Kasumi-1 (cell line): ENCODE measurements at places on chromosomes 3 and 15.

DNA sequence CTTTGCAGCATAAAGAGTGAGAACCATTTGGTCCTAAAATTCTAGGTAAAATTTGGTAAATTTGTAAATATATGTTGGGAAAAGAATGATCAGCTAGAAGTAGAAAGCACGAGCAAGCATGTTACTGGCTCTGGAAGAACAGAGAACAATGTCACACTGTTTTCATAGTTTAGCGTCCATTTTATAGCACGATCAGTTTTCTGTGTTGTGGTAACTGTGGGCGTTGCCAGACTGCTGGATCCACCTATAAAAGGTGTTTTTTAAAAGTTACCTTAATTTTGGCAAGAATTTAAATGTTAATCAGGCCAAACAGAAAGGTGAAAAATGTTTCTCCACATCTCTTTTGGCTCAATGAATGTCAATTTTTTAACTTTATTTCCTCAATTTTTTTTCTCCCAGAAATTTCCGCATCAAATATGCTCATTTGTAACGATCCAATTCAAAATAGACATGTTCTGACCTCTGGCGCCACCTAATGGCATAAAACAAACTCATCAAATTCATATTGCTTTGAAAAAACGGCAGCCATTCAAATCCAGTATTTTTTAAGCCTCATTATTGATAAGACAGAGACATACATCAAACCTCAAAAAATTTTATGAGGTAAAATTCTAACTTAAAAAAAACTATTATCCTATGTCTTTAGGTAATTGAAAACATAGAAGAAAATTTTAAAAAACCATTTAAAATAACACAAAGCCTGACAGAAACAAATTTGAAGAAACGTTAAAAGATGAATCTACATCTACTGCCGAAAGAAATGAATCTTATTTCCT, 5.5 kb upstream of the GP5 start:
- peak; percentile 50 for DNase-seq

GRCh38 chr3:53062905-53063304, 17.0 kb upstream of the SFMBT1 start:
- no peak for DNase-seq

DNA sequence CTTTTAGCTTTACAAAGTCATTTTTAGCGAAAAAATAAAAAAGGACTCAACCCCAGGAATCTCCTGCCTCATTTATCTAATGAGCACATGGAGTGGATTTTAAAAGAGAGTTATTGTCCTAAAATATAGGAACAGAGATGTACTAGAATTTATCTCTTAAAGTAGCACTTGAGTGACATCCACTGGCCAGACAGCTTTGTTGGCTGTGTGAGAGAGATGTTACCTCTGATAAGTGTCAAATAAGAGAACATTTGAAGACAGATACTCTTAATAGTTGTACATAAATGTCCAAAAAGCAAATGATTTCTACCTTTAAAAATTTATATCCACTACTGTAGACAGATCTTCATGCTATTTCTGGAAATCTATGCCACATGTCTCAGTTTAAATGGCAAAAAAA, 12.3 kb upstream of the MFSD1 start:
- peak; percentile 65 for DNase-seq

GRCh38 chr3:98395101-98395500, 4.6 kb downstream of the OR5K3 start:
- DNase-seq = no peak

- DNase-seq = no peak
Observed at GRCh38 chr3:72004749-72005292, 219.9 kb upstream of the PROK2 start.

- no peak for DNase-seq
Observed at GRCh38 chr3:143924522-143925285, 46.9 kb upstream of the DIPK2A start.

DNA sequence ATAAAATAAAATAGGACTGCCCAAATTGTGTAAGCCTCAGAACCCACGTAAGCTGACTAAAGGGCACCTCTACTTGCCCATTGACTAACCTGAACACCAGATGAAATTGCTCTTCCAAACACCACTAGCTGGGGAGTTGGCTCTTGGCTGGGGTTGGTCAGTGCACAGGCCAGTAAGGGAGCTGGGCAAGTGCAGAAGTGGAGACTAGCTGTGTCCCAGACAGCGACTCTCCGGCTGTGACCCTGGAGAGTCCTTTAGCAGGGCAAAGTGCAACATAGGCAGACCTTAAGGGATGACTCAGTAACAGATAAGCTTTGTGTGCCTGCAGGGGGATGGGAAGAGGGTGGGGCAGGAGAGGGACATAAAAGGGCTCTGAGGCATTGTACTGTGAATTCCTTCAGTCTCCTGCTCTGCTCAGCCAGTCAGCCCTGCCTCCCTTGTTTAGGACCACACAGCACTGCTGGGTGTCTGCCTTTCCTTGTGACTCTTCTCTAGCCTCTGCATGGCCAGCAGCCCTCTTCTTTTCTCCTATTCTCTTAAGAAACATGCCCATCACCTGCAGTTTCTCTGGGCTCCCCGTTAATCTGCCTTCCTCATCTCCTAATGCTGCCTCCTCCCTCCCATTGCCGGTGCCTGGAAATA, 13.2 kb downstream of the NR1I2 start:
- DNase-seq = no peak

DNA sequence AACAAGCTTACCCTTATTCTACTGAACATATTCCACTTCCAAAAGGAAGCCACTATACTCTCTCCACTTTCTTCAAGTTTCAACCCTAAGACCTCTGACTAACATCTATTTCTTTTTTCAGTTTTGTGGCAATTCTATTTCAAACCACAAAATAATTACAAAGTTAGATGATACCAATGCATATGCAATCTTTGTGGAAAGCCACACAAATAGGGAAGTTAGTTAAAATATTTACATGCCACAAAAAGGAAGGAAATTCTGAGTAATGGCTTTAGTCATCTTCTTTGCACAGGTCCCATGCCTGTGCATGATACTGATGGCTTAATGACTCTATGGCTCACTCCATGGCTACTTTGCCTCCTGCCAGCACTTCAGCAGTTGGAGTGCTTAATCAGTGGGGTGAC, 57.0 kb upstream of the MCTP2 start:
- peak; percentile 95 for DNase-seq

- no peak for DNase-seq
Observed at GRCh38 chr3:195731356-195731905, 10.7 kb downstream of the MUC20 start.

- DNase-seq = peak; percentile 61
Observed at GRCh38 chr3:67109651-67110204, 111.6 kb downstream of the KBTBD8 start.

- DNase-seq = no peak
Observed at GRCh38 chr3:128456776-128457715, 9.6 kb downstream of the DNAJB8 start.

DNA sequence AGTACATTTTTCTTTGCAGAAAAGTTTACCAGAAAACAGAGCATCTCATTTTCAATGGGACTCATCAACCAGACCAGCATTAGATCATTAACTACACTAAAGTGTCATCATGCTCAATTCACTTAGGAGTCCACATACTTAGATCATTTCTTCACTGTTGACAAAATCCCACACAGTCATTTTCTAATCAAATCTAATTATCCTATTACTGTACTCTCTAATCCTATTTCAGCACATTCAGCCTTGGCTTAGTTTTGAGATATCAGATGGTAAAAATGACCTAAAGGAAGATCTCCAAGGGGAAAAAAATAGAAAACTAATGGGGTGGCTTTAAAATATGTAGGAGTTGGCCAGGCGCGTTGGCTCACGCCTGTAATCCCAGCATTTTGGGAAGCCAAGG, 5.2 kb upstream of the CTXN2 start:
- DNase-seq = no peak

DNA sequence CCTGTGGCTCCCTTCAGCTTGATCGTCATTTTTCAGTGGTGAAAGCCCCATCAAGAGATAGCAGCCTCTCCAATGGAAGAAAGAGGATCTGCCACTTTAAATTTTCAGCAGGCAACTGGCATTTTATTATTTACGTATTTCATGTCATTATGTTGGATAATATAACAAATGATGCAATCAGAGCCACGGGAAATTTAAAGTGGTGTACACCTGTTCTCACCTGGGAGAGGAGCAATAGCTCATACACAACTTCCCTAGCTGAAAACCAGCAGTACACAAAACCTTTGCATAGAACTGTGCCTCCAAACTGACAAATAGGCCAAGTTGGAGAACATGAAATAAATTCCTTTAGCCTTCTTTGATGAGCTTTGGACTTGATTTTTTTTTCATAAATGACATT, 136.9 kb downstream of the SATB1 start:
- DNase-seq = no peak

DNA sequence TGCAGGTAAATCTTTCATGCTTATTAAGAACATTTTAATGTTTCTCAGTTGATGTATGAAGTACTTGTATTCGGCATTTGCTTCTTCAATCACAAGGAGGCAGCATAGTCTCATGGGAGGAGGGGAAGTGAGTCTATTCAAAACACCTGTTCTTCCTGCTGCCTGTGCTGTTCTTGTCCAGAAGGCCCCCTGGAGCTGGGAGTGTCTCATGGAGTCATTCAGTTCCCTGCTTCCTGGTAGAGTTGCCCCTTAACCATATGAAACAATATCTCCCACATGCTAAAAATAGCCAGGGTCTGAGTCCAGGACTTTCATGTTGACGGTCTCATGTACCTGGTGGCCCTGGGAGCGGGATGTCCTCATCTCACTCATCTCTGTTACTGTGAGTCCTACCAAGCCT, 15.5 kb upstream of the PPP1R2 start:
- DNase-seq = peak; percentile 44

GRCh38 chr15:81643771-81644170, 269.8 kb upstream of the TMC3 start:
- no peak for DNase-seq

GRCh38 chr15:31867536-31868442, 162.5 kb upstream of the CHRNA7 start:
- peak; percentile 45 for DNase-seq

DNA sequence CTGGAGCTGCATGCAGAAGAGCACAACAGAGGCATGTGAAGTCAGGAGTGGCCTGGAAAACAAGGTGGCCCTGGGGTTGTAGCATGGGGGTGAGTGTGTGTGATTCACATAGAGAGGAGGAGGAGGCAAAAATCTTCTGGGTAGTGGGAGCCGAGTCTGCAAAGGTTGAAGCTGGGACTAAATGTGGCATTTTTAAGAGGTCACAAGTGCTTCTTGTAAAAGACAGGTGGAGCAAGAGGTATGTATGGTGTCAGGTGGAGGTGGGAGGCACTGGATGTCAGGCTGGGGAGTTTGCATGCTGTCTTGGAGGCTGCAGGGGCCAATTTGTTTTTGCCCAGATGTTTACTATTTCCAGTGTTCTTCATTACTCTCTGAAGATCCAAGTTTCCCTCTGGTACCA, 42.4 kb downstream of the C3orf20 start:
- DNase-seq = no peak

DNA sequence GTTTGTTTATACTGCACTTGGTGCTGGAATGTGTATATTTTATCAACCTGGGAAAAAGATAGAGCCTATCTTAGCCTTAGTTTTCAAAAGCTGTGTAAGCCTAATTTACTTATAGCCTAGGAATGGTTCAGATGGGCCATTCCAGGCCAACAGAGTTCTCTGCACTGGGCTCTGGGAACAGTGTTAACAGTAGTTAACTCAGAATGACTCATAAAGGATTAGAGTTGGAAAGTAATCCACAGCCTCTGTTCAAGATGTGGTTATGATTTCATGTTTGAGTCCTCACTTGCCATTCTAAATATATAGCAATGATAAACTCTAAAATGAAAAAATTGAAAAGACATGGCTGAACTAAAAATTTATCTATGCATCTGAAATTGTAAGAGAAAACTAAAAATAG, 22.6 kb upstream of the PEX5L start:
- no peak for DNase-seq

GRCh38 chr15:68421798-68422402, 10.1 kb downstream of the ITGA11 start:
- DNase-seq = no peak

GRCh38 chr3:153894857-153895256, 226.3 kb upstream of the ARHGEF26 start:
- DNase-seq = no peak

- no peak for DNase-seq
Observed at GRCh38 chr3:177882124-177882648, 654.0 kb upstream of the KCNMB2 start.

DNA sequence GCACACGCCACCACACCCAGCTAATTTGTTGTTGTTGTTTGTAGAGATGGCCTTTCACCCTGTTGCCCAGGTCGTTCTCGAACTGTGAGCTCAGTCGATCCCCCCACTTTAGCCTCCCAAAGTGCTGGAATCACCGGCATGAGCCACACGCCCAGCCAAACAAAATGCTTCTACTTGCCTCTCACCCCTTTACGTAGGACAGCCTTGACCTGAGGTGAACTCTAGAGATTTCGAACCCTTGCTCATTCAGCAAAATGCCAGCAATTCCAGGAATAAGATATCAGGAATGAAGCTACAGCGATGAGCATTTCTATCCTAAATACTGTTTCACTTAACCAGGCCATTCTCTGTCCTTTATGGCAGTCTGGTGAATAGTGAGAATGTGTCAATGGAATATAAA, 135.0 kb downstream of the LRRK1 start:
- no peak for DNase-seq

GRCh38 chr3:12751571-12751970, 7.5 kb downstream of the TMEM40 start:
- DNase-seq = no peak

- DNase-seq = no peak
Observed at GRCh38 chr3:94587291-94587690, 524.4 kb downstream of the NSUN3 start.

GRCh38 chr3:111971533-111972130, 7.2 kb upstream of the ABHD10 start:
- no peak for DNase-seq

DNA sequence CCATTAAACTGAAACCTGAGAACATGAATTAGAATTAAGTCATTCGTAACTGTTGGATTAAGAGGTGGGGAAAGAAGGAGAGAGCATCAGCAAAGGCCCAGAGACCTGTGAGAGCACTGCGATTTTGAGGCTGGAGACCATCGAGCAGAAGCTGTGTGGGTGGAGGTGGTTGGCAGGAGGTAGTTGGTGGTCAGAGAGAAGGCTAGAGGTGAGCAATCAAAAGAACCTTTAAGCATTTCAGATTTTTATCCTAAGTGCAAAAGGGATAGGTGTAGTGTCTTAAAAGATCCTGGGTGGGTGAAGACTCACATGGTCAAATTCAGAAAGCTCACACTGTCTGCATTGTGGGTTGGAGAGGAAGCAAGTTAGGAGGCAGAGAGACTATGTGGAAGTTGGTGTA, 65.1 kb upstream of the TEX264 start:
- DNase-seq = no peak

GRCh38 chr3:98573181-98573728, 20.2 kb downstream of the CPOX start:
- peak; percentile 58 for DNase-seq

DNA sequence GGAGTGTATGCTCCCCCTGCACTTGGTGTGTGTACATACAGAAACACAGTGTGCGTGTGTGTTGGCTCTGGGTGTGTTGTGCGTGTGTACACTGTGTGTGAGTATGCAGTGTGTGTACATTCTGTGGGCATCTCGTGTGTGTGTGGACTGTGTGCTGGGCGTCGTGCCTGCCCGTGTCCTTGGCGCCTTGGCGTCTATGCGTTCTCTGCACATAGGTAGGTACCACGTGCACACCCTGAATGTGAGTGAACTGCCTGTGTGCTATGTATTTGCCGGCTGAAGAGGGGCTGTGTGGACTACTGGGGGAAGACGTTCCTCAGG, 481 bp upstream of the ECE2 start:
- DNase-seq = no peak

GRCh38 chr3:187960820-187961219, 193.1 kb upstream of the LPP start:
- no peak for DNase-seq

- no peak for DNase-seq
Observed at GRCh38 chr3:58743296-58743695, 76.7 kb upstream of the FAM3D start.
